ENCODE measurements at places on chromosomes 3 and 15.

DNA sequence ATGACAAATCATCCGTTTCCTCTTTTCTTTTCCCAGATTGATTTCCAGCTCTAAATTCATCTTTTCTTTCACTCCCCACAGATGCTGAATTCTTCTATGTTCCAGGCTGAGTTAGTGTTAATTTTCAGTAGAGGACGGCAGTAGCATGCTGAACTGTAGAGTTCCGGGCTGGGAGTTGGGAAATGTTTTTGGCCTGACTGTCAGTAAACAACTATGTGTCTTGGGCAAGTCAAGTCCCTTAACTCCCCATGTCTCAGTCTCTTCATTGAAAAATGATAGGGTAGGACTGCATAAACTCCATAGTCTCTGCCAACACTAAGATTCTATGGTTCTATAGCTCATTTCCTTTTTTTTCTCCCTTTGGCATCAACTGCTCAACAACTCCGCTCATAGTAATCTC, 333.9 kb downstream of the TIGIT start:
- no peak for DNase-seq

- DNase-seq = peak; percentile 79
Measured at GRCh38 chr3:118817748-118818165, 216.9 kb downstream of the IGSF11 start.

GRCh38 chr15:75842722-75843677, at the start of gene UBE2Q2:
Gene UBE2Q2 (plus strand): TSS chr15:75843447. CDS start chr15:75843667, 220 bp downstream.
- peak; percentile 91 for DNase-seq

DNA sequence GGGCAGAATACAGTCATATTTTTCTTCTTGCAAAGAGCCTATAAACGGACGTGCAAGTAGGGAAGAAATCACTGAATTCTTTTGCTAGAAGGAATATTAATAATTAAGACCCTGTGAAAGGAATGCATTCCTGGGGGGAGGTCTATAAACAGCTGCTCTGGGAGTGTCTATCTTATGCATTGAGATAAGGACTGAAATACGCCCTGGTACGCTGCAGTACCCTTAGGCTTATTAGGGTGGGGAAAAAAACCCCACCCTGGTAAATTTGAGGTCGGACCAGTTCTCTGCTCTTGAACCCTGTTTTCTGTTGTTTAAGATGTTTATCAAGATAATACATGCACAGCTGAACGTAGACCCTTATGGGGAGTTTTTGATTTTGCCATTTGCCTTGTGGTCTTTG, 100.0 kb upstream of the KBTBD8 start:
- peak; percentile 11 for DNase-seq

DNA sequence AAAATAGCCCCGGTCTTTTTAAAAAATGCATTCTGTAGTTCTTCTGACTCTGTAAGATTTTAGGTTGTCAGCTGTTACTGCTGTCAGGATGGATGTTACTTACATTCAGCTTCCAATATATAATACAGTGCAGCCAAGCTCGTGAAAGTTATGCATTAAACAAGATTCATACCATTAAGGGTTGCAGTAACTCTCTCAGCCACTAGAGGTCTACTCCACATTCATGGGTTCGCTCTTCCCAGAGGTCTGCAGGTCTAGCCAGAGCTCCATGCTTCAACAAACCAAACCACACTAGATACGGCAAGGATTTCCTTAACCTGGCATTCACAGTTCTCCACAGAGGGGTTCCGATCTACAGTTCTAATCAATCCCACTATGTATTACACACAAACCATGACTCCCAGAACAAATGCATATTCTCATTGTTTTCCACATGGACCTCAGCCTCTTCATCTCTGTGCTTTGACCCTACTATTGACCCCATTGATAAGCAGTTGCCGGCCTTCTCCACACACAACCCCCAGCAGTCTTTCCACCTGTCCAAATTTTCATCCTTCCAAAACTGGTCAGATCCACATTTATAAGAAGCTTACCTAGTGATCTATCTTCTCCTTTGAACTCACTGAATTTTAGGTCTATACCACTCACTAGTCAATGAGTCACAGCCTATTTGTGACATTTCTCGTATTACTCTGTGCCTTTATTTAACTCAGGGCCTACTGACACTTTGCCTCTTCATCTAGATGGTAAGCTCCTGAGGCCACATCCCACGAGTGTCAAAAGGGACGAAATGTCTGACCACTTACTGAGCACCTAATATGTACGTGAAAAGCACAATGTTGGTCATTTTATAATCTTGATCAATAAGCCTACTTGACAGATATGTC, 33.7 kb downstream of the RORA start:
- DNase-seq = peak; percentile 68

DNA sequence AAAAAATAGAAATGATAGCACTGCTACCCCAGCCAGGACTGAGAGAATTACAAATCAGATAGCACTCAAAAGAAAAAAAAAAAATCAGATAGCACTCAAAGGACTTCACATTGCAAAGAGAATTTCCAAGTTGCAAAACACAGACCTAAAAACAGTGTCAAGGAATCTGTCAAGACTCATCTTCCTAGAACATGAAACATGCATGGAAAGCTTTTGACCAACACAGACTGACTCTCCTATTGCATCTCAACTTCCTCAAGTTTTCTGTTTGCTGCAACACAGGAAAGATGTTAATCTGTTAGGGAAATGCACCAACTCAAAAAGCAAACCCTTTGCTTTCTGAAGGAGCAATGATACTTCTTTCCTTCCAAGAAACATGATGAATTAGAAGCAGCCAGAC, 42.3 kb downstream of the RAB27A start:
- no peak for DNase-seq

GRCh38 chr15:64197425-64197824, 34.6 kb upstream of the PPIB start:
- DNase-seq = no peak

GRCh38 chr3:135549928-135550494, 415.5 kb upstream of the PPP2R3A start:
- DNase-seq = no peak

GRCh38 chr15:66236806-66237375, 16.7 kb downstream of the MEGF11 start:
- no peak for DNase-seq

- DNase-seq = no peak
Measured at GRCh38 chr3:148642214-148642613, 55.5 kb upstream of the AGTR1 start.
